Left hindlimb (tissue), 1 donor: ENCODE measurements at places on chromosomes 3 and 15.
A peak's percentile ranks its signal among the peaks of the same experiment; 100 is the strongest.

DNA sequence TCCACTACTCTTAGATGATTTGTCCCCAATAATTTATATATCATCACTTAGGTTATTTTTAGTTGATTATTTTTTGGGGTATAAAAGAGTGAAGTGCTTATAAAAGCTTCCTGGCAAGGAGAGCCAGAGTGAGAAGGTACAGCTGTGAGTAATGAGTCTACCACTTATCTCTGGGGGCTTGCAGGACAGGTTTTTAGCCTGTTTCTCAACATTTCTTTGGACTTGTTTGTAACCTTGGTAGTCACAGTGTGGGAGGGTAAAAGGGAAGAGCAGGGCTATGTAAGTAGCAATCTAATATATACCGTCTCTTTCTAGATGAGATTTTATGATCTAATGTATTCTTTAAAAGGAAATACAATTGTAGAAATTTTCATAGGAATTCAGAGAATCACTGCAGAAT lies 321.3 kb upstream of the GOLIM4 start:
- no peak for DNase-seq

- DNase-seq = no peak
Observed at GRCh38 chr15:57662091-57662744, 44.3 kb upstream of the POLR2M start.

DNA sequence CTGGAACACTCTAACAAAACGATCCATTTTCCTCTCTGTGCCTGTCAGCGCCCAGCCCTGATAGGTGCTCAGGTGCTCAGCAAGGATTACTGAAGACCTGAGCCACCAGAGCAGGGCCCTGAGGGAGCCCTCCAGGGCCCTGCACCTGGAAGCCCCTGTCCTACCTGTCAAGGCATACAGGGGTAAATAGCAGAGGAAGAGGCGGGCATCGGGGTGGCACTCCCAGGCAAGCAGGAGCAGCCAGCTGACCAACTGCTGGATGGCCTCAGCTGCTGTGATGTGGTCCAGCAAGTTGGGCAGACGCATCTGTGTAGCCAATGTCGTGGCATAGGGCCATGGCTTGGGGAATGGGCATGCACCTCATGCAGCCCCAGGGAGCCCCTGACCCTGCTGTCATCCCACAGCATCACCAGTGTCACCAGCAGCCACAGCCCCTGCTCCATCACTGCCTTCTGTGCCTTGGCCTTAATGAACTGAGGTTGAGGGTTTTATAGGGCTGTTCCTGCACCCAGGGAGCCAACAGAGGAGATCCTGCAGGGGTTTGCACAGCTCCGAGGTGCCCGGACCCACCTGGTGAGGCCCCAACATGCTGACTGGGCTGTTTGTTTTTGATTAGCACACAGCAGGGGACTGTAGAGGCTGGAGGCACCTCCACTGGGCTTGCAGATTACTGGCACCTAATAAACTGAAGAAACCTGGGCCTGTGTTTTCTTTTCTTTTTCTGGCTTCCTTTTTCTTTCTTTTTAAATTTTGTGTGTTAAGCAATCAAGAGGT lies 7.9 kb upstream of the WDR6 start:
- DNase-seq = peak; percentile 14

- no peak for DNase-seq
Observed at GRCh38 chr3:127629467-127630403, 750 bp downstream of the PODXL2 start.

DNA sequence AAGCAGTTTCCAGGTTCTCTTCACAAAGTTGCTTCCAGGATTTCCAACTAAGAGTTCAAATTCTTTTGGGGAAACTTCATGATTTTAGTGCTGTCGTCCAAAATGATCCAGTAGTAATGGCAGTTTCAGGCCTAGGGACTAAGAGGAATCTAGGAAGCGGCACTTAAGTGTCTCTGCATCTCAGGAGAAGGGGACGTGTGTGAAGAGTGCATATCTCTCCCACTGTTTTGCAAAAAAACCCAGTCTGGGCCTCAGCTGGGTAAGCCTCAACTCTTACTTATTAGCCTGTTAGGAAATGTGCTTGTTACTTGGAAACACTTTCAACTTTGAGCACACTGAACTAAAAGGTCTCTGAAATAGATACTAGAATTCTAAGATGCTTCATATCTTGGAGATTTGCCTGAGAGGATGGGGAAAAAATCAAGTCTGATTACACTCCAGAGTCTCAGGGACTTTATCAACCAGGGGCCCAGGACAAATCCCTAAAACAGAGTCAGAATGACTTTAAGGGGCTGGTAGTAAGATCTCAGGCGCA lies 81.8 kb downstream of the WDR76 start:
- DNase-seq = no peak

GRCh38 chr3:124032311-124032880 lies 40.5 kb upstream of the ROPN1 start:
- peak; percentile 47 for DNase-seq

- no peak for DNase-seq
Observed at GRCh38 chr3:182631183-182632076, 161.9 kb upstream of the ATP11B start.

DNA sequence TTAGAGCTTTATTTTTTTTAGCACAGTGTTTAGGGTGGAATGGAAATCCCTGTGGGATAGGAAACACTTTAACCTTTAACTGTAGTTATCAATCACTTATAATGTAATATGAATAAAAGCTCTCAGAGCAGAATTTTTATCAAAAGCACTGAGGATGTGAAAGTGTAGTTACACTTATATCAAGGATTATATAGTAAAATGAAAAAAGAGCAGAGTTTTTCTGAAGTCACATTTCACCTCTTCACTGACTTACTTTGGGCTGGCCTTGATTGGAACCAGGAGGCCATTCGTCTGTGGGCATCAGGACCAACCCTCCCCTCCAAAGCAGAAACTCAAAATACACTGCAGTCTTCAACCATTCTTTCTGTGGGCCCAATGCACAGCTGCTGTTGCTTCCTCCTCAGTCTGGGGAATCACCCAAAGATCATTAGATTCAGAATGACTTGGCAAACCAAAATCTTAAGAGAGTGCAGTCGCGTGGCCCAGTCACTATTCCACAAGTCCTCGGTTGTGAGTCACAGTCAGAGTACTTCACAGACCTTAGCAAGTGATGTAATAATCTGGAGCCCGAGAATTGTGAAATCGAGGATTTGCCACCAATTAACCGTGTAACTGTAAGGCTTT lies 132.6 kb upstream of the COL8A1 start:
- DNase-seq = no peak

DNA sequence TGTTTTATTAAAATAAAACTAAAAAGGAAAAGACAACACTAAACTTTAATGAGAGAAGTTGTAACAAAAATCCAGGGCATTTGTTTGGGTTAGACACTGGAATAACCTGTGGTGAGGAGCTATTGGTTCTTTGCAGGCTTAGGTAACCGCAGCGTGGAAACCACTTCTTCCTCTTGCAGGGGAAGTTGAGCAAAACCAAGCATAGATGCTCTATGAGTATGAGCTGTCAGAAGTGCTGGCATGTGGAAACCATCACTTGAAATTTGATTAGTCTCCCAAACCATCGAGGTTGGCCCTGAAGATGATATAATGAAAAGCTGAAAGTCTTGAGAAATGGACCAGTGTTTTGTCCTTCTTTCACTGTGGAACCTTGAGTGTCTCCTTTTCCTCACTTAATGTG lies 127.1 kb upstream of the RBMS3 start:
- peak; percentile 36 for DNase-seq

DNA sequence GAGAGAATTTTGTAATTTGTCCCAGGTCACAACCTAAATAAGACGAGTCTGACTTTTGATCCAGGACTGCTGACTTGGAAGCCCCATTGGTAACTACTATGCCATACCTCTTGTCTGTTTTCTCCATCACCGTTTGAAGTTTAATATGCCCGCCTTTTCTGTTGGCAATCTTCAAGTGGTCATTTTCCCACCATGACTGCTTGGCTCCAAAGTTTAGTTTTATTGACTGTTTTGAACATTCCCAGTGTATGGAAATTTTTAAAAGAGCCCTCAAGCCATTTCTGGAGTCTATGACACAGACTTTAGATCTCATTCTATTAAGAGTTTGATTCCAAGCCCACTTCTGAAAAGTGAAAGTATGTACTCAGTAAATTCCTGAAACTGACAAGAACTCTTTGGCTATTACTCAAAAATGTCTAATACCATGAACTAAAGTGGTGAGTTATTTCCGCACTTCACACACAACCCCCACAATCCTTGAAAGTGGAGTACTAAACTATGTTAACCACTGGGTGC lies 136.7 kb upstream of the ADAMTS9 start:
- no peak for DNase-seq
